Calu3 (cell line): ENCODE measurements at places on chromosomes 5 and 9. TPM values are rescaled to one million over a fixed set of nuclear protein-coding genes. Genes with fewer than 3 reads are reported as not detected.

The MYMK gene
- total RNA-seq: not detected in 2 replicates

The GABRA1 gene
- not detected in 2 replicates for total RNA-seq

GRCh38 chr9:134492281-134492691 lies 149.3 kb upstream of the COL5A1 start:
- peaks cover 60% of the 10 kb centered on the region for H3K27me3 ChIP-seq
- no peaks in the 10 kb centered on the region for H3K36me3 ChIP-seq
- H3K4me3 ChIP-seq: no peak overlapping the region
- H3K27ac ChIP-seq: no peak overlapping the region
- DNase-seq: no peak

DNA sequence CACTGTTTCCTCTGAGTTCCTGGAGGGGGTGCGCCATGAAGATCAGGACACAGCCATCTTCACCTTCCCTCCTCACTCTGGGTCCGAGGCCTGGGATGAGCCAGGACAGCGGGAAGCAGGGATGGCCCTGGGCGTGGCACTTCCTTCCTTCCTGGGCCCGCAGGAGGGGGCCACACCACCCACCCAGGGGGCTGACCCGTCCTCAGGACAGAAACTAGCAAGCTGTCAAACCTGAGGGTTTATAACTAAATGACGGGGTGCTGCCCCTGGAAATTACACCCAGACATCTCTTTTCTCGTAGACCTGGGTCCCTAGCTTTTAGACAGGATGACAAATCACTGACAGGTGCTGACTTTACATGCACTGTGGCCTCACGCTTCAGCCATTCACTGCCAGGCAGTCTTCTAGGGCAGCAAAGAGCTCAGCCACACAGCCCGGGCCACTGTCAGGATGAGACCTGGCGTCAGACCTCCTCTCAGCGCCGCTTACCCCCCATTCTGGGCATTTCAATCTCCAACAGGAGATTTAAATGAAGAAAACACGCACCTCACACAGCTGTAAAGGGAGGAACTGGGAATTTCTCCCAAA lies 8.1 kb downstream of the FCN2 start:
- DNase-seq: no peak
- no peaks in the 10 kb centered on the region for H3K36me3 ChIP-seq
- peaks cover 8% of the 10 kb centered on the region for H3K27me3 ChIP-seq
- no peak overlapping the region for H3K4me3 ChIP-seq
- no peak overlapping the region for H3K27ac ChIP-seq
- no peaks in the 10 kb centered on the region for H3K4me1 ChIP-seq

- no peaks in the 10 kb centered on the region for H3K4me1 ChIP-seq
- no peak overlapping the region for H3K27ac ChIP-seq
- H3K36me3 ChIP-seq: peaks cover 48% of the 10 kb centered on the region
- no peak overlapping the region for H3K4me3 ChIP-seq
Observed at GRCh38 chr5:179876610-179876952, 18.0 kb upstream of the MRNIP start.

GRCh38 chr5:28305891-28306290 lies 1267.5 kb upstream of the CDH9 start:
- no peaks in the 10 kb centered on the region for H3K4me1 ChIP-seq
- H3K27me3 ChIP-seq: no peaks in the 10 kb centered on the region
- no peak overlapping the region for H3K4me3 ChIP-seq
- peaks cover 5% of the 10 kb centered on the region for H3K36me3 ChIP-seq
- no peak for DNase-seq

- H3K4me1 ChIP-seq: peaks cover 9% of the 10 kb centered on the region
- DNase-seq: no peak
- H3K4me3 ChIP-seq: no peak overlapping the region
Observed at GRCh38 chr9:88949425-88949824, 41.8 kb upstream of the S1PR3 start.

DNA sequence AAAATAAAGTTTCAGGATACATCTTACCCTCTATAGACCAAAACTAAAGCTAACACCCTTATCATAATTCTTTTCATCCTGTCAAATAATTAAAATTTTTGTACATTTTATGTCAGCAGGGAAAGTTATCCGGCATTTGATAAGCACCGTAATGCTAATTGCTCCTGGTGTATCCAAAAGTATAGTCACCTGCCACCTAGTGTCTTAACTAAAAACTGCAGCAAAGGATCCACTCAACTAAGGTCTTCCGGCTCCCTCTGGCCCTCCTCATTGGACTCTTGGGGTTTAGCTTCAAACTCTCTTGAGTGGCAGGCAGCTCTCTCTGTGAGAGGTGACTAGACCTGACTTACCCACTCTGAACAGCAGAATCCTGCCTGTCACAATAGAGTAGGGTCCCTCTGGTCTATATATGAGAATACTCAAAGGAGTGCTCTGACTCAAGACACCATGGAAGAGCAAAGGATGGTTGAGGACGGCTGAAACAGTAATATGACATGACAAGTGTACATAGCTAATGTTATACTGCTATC lies 60.4 kb upstream of the CAST start:
- H3K36me3 ChIP-seq: no peaks in the 10 kb centered on the region
- H3K27me3 ChIP-seq: peaks cover 14% of the 10 kb centered on the region
- peak; percentile 79 for DNase-seq
- no peak overlapping the region for H3K4me3 ChIP-seq

DNA sequence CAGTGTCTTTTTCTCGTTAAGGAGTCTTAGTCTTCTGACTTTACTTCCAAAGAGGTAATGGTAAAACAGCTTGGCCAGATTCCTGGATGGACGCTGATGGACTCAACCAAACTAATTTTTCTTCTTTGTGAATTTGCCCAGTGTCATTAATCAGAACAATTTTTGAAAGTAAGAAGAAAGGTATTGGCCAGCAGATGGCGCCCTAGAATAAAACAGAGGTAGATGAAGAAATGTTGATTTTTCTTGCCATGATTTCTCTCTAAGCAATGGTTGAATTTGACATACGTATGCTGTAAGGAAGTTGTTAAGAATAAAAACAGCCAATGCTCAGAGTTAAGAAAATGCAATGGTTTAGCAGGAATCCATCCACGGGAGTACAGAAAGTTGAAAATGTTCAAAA lies 500.0 kb downstream of the DIRAS2 start:
- H3K4me1 ChIP-seq: no peaks in the 10 kb centered on the region
- peak; percentile 44 for DNase-seq

The AMACR gene
- total RNA-seq: 9.1 and 10.7 TPM in 2 replicates

The CCNO gene
- total RNA-seq: 10.1 and 12.5 TPM in 2 replicates

- no peak overlapping the region for H3K4me3 ChIP-seq
- no peak overlapping the region for H3K27ac ChIP-seq
- DNase-seq: no peak
- H3K27me3 ChIP-seq: no peaks in the 10 kb centered on the region
Observed at GRCh38 chr5:4553978-4554377, 586.2 kb upstream of the ADAMTS16 start.

- no peak overlapping the region for H3K27ac ChIP-seq
- no peaks in the 10 kb centered on the region for H3K27me3 ChIP-seq
- no peaks in the 10 kb centered on the region for H3K36me3 ChIP-seq
- no peak overlapping the region for H3K4me3 ChIP-seq
- no peak for DNase-seq
Observed at GRCh38 chr5:69136293-69136692, 30.7 kb upstream of the CCNB1 start.

DNA sequence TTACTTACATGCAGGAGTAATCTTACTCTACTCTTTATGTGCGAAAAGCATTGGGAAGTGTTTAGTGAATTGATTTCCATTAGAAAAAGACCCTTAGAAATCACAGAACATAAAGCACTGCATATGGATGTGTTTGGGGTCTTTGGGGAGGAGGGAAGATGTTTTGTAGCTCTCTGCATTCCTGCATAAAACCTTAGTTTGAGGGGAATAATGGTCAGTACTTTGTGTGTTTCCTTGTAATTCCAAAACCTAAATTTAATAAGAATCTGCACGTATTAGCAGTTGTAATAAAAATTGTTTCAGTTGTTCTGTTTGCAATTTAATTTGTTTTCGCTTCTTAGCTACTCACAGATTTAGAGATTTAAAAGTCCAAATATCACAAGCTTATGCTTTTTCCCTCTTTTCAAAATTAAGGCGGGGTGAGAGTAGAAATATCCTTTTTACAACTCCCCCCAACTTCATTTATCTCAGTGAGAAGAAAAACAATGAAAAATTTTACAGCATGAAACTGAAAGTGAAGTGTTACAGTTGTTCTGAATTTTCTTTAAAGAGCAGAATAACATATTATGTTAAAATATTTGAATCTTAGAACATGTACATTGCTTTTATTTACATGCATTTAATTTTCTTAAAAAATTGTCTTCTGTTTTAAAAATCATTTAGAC lies 143.8 kb downstream of the SMARCA2 start:
- DNase-seq: no peak
- peaks cover 12% of the 10 kb centered on the region for H3K36me3 ChIP-seq
- H3K4me3 ChIP-seq: peak overlapping the region; percentile 70
- H3K4me1 ChIP-seq: peaks cover 21% of the 10 kb centered on the region
- no peaks in the 10 kb centered on the region for H3K27me3 ChIP-seq

GRCh38 chr5:115170134-115170928 lies 623 bp upstream of the TRIM36 start:
- peaks cover 10% of the 10 kb centered on the region for H3K27me3 ChIP-seq
- no peak for DNase-seq
- no peaks in the 10 kb centered on the region for H3K4me1 ChIP-seq
- H3K27ac ChIP-seq: no peak overlapping the region
- H3K36me3 ChIP-seq: peaks cover 26% of the 10 kb centered on the region

DNA sequence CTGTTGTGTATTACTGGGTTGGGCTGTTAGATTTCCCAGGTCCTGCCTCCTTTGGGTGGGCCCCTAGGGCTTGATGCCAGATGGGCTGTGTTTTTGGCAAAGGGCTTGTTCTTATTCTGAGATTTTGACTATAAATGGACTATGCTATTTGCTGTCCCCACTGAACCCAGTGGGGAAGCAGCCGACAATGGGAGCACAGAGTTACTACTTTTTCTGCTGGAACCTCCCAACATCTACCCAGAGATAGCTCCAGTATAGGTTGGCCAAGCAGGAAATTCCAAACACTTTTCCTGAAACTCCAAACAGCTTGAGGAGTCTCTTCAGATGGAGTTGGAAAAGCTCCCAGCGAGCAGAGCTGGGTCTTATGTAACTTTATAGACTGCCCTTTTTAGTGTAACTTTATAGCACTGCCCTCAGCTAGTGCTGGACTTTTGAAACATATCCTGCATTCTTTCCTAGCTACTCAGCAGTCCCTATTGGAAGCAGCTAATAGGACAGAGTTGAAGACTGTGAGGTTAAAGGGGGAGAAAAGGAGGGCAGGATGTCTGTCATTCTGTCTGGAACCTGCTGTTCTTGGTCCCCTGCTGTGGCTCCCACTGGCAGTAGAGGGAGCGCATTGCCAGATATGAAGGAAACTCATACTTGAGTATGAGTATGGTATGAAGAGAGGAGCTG lies 21.0 kb downstream of the RUSC2 start:
- H3K4me3 ChIP-seq: no peak overlapping the region
- peaks cover 9% of the 10 kb centered on the region for H3K4me1 ChIP-seq
- no peaks in the 10 kb centered on the region for H3K27me3 ChIP-seq
- no peak for DNase-seq

GRCh38 chr9:68668127-68668526 lies 36.9 kb upstream of the PIP5K1B start:
- H3K27ac ChIP-seq: no peak overlapping the region
- H3K36me3 ChIP-seq: no peaks in the 10 kb centered on the region
- no peak for DNase-seq
- no peak overlapping the region for H3K4me3 ChIP-seq

- H3K4me1 ChIP-seq: peaks cover 23% of the 10 kb centered on the region
- no peak for DNase-seq
- no peaks in the 10 kb centered on the region for H3K27me3 ChIP-seq
- H3K4me3 ChIP-seq: no peak overlapping the region
- H3K36me3 ChIP-seq: no peaks in the 10 kb centered on the region
Observed at GRCh38 chr5:143495110-143495509, 91.6 kb upstream of the NR3C1 start.

DNA sequence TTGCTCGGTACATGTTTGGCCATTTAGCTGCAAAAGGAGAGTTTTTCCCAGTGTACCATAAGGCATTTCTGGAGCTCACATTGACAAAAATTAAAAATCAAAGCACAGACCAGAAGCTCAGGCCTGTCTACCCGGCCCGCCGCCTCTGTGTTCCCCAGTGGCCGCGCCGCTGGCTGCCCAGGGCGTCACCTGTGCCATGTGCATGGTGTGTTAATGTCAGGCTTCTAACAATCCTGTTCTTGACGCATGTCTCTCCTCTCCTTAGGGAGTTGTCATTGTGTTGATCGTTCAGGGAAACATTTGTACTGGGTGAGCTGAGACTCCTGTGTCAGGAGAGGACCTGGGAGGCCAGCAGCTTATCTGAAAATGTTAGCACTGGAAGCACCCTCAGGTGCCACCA lies 9.6 kb upstream of the NTNG2 start:
- H3K27me3 ChIP-seq: peaks cover 87% of the 10 kb centered on the region
- H3K4me3 ChIP-seq: no peak overlapping the region
- peaks cover 5% of the 10 kb centered on the region for H3K36me3 ChIP-seq
- no peak for DNase-seq
- H3K27ac ChIP-seq: no peak overlapping the region

GRCh38 chr5:68450245-68450852 lies 234.8 kb downstream of the PIK3R1 start:
- no peaks in the 10 kb centered on the region for H3K27me3 ChIP-seq
- peak overlapping the region; percentile 57 for H3K27ac ChIP-seq
- H3K4me1 ChIP-seq: peaks cover 65% of the 10 kb centered on the region
- H3K4me3 ChIP-seq: peak overlapping the region; percentile 14

- DNase-seq: peak; percentile 73
- no peak overlapping the region for H3K4me3 ChIP-seq
- no peak overlapping the region for H3K27ac ChIP-seq
- H3K4me1 ChIP-seq: peaks cover 14% of the 10 kb centered on the region
Observed at GRCh38 chr9:121350993-121351561, 19.0 kb downstream of the STOM start.

The PAEP gene
- 0.45 TPM in 1 of 2 replicates, not detected in the other for total RNA-seq

The IL31RA gene
- total RNA-seq: 2.4 and 3.2 TPM in 2 replicates

The CDKN2B-AS1 gene
- 8.9 and 10.5 TPM in 2 replicates for total RNA-seq

The FAM120A gene
- 98.2 and 101 TPM in 2 replicates for total RNA-seq

- H3K4me3 ChIP-seq: no peak overlapping the region
- no peak for DNase-seq
- peaks cover 51% of the 10 kb centered on the region for H3K4me1 ChIP-seq
- H3K36me3 ChIP-seq: peaks cover 23% of the 10 kb centered on the region
Observed at GRCh38 chr5:143243103-143243502, 160.4 kb downstream of the NR3C1 start.

DNA sequence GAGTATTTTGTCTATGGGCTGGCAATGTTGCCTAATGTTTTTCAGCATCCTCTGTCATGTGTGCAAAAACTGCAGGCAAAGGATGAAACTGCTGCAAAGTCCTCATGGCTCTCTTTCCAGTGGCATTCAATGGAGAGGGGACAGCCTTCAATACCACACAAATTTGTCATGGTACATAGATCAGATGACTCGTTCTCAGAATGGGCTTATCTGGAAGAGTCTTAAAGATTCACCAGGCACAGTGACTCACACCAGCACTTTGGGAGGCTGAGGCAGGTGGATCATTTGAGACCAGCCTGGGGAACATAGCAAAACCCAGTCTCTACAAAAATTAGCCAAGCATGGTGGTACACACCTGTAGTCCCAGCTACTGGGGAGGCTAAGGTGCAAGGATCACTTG lies 5.3 kb downstream of the CDKN2AIPNL start:
- H3K4me1 ChIP-seq: peaks cover 32% of the 10 kb centered on the region
- no peak overlapping the region for H3K4me3 ChIP-seq
- H3K27me3 ChIP-seq: no peaks in the 10 kb centered on the region
- no peak for DNase-seq
- no peak overlapping the region for H3K27ac ChIP-seq

The COL27A1 gene
- total RNA-seq: 20.1 and 21.4 TPM in 2 replicates

- no peak overlapping the region for H3K27ac ChIP-seq
- no peaks in the 10 kb centered on the region for H3K4me1 ChIP-seq
- peaks cover 5% of the 10 kb centered on the region for H3K36me3 ChIP-seq
- no peaks in the 10 kb centered on the region for H3K27me3 ChIP-seq
- H3K4me3 ChIP-seq: no peak overlapping the region
Observed at GRCh38 chr9:94479757-94480156, 75.1 kb upstream of the PCAT7 start.

The TLR4 gene
- 0.12 and 0.64 TPM in 2 replicates for total RNA-seq
